ENCODE measurements at places on chromosomes 1 and 21.

GRCh38 chr1:18007391-18008041 lies 100.1 kb upstream of the IGSF21 start:
- DNase-seq = no peak
- no peak overlapping the region for H3K4me3 ChIP-seq
- no peak overlapping the region for H3K27ac ChIP-seq
- H3K27me3 ChIP-seq = peaks cover 85% of the 10 kb centered on the region
- no peaks in the 10 kb centered on the region for H3K4me1 ChIP-seq

GRCh38 chr1:41856944-41857285 lies 61.8 kb downstream of the HIVEP3 start:
- no peak for DNase-seq
- H3K27me3 ChIP-seq = no peaks in the 10 kb centered on the region
- no peak overlapping the region for H3K27ac ChIP-seq
- no peak overlapping the region for H3K4me3 ChIP-seq

- H3K4me1 ChIP-seq = no peaks in the 10 kb centered on the region
- no peak overlapping the region for H3K27ac ChIP-seq
- DNase-seq = peak; percentile 44
- H3K27me3 ChIP-seq = peaks cover 37% of the 10 kb centered on the region
Observed at GRCh38 chr1:29499104-29499650, 262.9 kb downstream of the PTPRU start.

GRCh38 chr21:41482301-41482700 lies 25.7 kb downstream of the TMPRSS2 start:
- no peak overlapping the region for H3K4me3 ChIP-seq
- peaks cover 8% of the 10 kb centered on the region for H3K4me1 ChIP-seq
- no peak for DNase-seq
- H3K36me3 ChIP-seq = no peaks in the 10 kb centered on the region

GRCh38 chr21:39666026-39666425 lies 53.3 kb downstream of the B3GALT5 start:
- H3K4me3 ChIP-seq = no peak overlapping the region
- no peaks in the 10 kb centered on the region for H3K27me3 ChIP-seq
- no peaks in the 10 kb centered on the region for H3K36me3 ChIP-seq
- no peak overlapping the region for H3K27ac ChIP-seq

DNA sequence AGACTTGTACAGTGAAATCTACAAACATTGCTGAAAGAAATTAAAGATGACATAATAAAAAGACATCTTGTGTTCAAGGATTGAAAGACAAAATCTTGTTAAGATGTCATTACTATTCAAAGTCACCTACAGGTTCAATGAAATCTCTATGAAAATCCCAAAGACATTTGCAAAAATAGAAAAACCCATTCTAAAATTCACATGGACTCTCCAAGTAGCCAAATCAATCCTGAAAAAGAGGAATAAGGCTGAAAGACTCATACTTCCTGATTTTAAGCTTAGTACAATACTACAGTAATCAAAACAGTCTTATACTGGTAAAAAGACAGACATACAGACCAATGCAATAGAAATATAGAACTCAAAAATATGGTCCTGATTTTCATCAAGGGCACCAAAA lies 78.6 kb downstream of the PCSK9 start:
- no peaks in the 10 kb centered on the region for H3K4me1 ChIP-seq
- H3K27me3 ChIP-seq = no peaks in the 10 kb centered on the region
- peaks cover 58% of the 10 kb centered on the region for H3K36me3 ChIP-seq
- no peak for DNase-seq
- no peak overlapping the region for H3K27ac ChIP-seq
- no peak overlapping the region for H3K4me3 ChIP-seq
